Inflammatory macrophage treated with lipopolysaccharide for 4 hours (primary cell): ENCODE measurements at places on chromosomes 13 and 19.

DNA sequence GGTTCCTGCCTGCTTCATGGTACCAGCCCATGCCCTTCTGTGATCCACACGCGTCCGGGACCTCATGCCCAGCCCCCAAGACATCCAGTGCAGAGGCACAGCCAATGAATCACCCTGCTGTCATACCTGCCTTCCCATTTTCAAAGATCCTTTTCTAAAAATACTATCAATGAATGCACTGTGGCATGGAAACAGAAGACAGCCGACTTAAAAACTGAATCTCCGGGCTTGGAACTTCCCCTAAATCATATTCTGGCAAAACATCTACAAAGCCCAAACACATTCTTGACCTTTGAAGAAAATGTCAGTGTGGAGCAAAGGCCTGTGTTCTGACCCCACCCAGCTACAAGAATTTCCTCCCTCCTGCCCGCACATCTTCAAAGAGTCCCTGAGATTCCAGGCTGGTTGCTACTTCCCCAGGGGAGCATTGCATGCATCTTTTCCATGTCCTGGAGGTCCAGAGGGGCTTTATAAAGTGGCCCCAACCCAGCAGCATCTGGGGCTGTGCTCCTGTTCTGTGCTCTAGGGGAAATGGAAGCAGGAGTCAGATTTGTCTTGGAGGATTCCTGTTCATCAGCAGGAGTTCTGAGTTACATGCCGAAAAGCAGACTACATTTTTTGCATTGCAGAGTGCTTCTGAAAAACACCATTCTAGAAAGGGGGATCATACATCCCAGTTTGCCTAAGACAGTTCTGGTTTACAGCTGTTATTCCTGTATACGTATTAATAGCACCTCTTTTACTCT is 135.2 kb downstream of the USP12 start:
- DNase-seq: no peak

DNA sequence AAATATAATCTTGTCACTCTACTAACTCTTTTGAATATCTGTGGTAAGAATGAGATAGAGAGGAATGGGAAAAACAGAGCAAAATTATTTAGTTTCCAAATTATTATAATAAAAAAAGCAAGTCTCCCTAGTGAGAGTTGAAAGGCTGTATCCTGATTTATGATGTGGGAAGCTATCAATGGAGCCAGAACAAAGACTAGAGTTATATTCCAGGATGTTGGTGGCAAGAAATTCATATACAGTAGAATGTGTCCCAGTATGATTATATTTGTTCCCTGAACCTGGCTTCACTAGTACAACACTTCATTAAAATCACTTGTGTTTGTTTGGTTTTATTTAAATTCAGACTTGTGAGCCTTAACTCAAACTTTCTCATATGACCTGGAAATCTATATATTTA is 630.3 kb downstream of the GPC5 start:
- no peak for DNase-seq

DNA sequence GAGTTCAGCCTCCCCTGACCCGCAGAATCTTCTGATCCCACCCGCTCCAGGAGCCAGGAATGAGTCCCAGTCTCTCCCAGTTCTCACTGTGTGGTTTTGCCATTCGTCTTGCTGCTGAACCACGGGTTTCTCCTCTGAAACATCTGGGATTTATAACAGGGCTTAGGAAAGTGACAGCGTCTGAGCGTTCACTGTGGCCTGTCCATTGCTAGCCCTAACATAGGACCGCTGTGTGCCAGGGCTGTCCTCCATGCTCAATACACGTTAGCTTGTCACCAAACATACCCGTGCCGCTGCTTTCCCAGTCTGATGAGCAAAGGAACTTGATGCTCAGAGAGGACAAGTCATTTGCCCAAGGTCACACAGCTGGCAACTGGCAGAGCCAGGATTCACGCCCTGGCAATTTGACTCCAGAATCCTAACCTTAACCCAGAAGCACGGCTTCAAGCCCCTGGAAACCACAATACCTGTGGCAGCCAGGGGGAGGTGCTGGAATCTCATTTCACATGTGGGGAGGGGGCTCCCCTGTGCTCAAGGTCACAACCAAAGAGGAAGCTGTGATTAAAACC is 1.1 kb upstream of the APOE start:
- DNase-seq: no peak

- peak; percentile 31 for DNase-seq
Observed at GRCh38 chr13:50712456-50712855, 131.0 kb downstream of the DLEU7 start.

DNA sequence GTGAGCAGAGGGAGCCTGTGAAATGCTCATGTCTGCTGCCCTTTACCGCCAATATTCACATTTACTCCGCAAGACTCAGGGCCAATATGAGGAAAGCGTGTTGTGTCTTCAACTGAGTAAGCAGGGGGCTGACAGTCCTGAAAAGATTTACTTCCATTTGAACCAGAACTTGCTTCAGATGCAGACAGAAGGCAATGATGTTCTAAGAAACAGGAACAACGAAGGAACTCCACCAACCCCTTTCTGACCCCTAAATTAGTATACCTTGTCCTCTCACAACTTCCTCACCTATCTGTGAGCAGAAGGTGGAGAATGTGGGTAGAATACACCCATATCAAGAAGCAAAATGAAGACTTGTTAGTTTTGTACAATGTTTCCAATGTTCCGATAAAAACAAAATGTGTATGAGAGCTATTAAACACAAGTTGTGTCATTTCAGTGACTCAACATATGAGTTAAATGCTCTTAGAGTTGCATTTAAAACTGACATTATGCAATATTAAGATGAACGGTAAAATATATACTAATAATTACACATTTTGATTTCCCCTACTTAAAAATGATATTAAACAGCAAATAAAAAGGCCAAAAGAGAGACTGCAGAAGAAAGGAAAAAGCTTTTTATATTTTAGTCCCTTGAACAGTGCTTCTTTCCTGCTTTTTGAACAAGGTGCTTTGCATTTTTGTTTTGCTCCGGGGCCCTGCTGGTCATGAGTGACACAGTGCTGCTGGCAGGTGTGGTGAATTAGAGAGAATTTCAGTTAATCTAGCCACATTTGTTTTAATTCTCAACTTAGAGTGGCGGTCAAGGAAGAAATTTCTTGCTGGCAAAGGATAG is 16.0 kb downstream of the TMEM272 start:
- peak; percentile 79 for DNase-seq

- no peak for DNase-seq
Observed at GRCh38 chr19:3625996-3626472, 556 bp downstream of the CACTIN start.

- DNase-seq: no peak
Observed at GRCh38 chr13:94345374-94346195, 133.9 kb downstream of the DCT start.

DNA sequence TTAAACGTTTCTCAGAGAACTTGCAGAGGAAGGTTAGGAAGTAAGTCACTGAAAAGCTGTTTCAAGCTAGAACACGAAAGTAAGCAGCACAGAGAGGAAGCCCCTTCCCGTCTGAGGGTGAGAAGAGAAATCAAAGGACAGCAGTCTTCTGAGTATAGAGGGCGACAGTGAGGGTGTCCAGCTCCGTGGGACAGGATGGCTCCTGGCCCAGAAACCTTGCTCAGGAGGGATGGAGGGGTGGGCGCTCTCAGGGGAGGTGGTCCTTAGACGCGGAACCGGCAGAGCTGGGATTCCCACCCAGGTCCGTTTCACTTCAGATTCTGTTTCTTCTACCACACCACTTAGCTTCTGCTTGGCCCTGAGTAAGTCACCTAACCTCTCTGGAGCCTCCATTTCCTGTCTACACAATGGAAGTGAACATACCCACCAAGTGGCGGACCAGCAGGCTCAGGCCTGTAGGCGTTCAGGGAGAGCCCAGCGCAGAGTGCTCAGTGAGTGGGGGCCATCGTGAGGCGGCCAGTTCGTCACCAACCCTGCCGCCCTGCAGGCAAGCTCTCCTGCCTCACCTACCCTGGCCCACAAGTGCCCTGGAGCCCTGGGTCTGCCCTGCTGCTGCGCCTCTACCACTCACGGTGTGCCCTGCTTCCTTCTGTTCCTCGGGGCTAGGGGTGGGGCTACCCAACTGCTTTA is 5.5 kb upstream of the RSPH6A start:
- no peak for DNase-seq

DNA sequence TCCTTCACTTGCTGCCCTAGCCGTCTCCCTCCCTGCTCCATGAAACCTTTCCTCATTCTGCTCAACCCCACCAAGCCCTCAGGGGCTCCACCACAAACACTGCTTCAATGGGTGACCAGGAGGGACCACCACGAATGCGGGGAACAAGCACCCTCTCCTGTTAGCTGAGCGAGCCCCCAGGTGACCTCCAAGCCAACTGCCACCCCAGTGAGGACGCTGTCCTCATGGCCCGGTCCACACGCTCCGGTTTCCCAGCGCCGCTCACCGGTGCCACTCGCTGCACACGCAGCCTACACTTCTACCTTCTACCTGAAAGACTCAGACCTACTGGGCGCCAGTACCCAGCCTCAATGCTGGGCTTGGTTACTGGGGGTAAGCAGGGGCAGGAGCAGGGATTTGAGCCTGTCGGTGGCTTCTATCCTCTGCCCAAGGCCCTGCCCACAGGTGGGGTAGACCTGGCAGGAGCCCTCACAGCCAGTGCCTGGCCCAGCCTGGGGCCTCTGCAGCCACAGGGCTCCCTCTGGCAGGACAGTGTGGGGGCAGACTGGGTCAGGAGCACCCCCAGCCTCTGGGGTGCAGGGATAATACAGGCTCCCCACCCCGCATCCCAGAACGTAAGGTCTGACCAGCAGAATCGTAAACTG is 704 bp upstream of the TMEM86B start:
- no peak for DNase-seq

DNA sequence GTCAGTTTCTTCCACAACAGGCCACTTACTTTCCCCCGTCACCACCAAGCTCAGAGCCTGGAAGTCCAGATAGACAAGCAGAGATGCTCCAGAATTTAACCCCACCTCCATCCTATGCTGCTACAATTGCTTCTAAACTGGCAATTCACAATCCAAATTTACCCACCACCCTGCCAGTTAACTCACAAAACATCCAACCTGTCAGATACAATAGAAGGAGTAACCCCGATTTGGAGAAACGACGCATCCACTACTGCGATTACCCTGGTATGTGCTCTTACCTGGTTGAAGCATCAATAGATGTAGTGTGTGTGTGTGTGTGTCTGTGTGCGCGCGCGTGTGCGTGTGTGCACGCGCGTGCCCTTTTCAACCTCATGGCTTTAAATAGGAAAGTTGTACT is 3.7 kb downstream of the KLF5 start:
- no peak for DNase-seq

GRCh38 chr19:14475251-14476073 is at the start of gene PTGER1:
TSS of gene PTGER1 (minus strand) at chr19:14475354. CDS start at chr19:14474320, 1,034 bp downstream.
- peak; percentile 28 for DNase-seq

GRCh38 chr19:16908759-16909158 is 20.0 kb downstream of the F2RL3 start:
- no peak for DNase-seq

DNA sequence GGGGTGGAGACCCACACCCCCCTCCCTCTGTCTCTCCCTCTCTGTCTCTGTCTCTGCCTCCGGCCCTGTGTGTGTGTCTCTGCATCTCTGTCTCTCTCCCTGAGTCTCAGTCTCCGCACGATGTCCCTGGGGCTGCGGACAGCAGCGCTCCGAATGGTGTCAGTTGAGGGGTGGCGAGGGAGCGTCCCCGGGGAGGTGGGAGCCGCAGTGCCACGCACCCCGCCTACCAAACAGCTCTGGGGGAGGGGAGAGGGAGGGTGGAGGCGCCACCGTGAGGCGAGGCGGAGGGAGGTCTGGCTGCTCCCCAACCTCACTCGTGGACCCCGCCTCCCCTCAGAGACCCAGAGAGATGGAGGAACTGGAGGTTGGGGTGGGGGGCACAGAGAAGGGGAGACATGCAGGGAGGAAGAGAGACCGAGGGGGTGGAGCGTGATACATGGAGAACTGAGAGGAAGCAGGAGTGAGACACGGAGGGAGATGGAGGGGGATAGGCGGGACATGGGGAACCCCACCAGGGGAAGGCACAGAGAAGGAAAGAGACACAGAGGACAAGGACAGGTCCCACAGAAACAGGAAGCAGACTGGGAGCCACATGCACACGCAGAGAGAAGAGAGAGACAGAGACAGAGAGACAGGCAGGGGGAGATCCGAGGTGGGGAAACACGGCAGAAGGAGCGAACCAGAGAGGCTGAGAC is 7.2 kb downstream of the ERFL start:
- DNase-seq: peak; percentile 23

GRCh38 chr13:32659736-32660135 is 73.5 kb downstream of the PDS5B start:
- no peak for DNase-seq

- no peak for DNase-seq
Observed at GRCh38 chr13:113761136-113761535, 2.1 kb downstream of the TMEM255B start.

DNA sequence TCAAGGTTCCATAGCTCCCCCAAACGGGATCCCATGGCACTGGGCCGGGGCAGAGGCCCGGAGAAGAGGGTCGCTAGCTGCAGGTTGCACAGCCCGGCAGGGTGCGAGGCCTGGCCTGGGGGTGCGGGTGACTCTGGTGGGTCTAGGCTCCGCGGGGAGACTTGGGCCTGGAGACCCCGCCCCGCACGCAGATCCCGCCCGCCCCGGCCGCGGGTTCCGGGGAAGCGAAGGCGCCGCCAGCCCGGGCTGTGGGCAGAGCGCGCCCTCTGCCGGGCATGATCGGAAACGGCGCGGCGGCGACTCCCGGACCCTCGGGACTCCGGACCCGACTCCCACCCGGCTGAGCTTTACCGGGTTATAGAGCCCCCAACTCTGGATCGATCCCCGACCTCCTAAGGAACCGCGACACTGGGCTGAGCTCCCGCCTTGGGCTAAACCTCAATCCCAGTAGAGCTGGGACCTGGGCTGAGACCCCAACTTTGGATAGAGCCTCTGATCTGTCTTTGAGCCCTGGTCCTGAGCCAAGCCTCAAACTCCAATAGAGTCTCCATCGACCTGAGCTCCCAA is 3.1 kb upstream of the TNFAIP8L1 start:
- peak; percentile 51 for DNase-seq

GRCh38 chr19:38711726-38712153 is 32.5 kb downstream of the CAPN12 start:
- no peak for DNase-seq

- DNase-seq: no peak
Observed at GRCh38 chr19:4539169-4539692, 605 bp downstream of the LRG1 start.

DNA sequence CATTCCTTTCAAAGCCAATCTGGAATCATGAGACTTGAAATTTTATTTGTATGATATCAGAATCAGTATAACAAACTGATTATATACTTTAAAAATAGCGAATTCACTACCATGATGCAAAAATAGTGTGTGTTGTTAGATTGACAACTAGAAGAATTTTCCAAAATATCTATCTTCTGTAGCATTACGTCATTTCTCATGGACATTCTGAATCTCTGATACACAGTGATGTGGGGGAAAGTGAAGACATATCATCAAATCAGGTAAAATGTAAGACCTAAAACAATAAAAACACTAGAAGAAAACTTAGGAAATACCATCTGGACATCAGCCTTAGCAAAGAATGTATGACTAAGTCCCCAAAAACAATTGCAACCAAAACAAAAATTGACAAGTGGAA is 1292.0 kb upstream of the PCDH9 start:
- no peak for DNase-seq

DNA sequence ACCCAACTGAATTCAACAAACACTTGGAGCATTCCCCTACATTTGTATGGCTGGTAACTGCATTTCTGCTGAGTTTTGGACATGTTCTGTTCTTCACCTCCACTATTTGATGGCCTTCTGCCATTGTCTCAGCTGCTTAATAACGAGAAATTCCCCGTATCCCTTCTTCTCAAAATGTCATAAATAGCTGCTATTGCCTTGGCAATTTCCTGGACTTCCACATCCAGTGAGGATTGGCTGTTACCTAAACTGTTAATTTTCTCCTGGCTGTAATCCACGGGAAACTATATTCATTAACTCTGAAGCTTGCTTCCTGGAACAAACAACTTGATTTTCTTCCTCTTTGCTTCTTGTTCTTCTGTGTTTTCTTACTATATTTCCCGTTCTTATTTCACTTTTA is 69.5 kb upstream of the TDRD3 start:
- DNase-seq: no peak
